ENCODE measurements at places on chromosomes 4 and X. TPM values are rescaled to one million over a fixed set of nuclear protein-coding genes. Genes with fewer than 3 reads are reported as not detected.

- DNase-seq: no peak
- peaks cover 2% of the 10 kb centered on the region for H3K27me3 ChIP-seq
- H3K4me1 ChIP-seq: no peaks in the 10 kb centered on the region
- no peaks in the 10 kb centered on the region for H3K36me3 ChIP-seq
- no peak overlapping the region for H3K4me3 ChIP-seq
Measured at GRCh38 chr4:82758701-82759685, 39.6 kb downstream of the SCD5 start.

The DYNLT3 gene
- 15.3 TPM for total RNA-seq

DNA sequence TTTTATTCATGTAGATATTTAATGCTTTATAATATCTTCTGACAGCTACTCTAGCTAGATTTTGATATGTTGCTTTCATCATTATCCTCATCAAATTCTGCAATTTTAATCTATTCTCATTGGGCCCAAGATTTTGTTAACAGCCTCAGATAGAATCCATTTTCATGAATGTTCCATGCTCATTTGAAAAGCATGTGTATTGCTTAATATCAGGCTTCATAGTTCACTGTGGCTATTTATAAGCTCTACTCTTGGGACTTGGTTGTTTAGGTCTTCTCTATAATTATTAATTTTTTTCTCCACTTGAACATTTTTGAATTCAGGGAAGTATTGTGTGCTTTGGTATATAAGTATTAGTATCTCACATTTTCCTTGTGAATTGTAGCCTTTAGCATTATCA, 41.8 kb downstream of the RAB40A start:
- DNase-seq: no peak
- no peaks in the 10 kb centered on the region for H3K27me3 ChIP-seq
- H3K36me3 ChIP-seq: no peaks in the 10 kb centered on the region

DNA sequence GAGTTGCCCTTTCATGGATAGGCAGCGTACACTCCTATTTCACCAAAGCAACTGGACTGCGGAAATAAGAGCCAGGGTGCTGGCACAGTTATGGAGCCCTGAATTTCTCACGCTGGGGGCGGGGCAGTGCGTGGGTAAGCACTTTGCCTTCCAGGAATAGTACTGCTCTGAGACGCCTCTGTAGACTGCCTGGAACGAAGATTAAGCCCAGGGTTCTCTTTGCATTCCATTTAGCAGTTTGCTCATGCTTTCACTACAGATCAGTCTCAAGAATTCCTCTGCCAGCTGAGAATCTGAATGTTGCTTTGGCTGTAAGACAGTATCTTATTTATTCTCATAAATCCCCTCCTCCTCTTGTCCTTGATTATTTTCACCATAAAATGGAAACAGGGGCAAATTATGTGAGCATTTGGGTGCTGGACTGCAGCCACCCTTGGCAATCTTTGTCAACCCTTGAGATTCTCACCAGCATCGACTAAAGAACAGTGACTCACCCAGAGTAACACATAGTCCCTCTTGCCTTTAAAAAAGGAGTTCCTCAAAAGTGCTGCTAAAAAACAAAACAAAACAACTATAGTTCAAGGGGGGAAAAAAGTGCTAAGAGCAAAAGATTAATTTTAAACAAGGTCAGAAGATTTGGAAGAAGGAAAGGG, 88.9 kb upstream of the CITED1 start:
- no peak for DNase-seq
- no peaks in the 10 kb centered on the region for H3K27me3 ChIP-seq
- no peaks in the 10 kb centered on the region for H3K4me1 ChIP-seq

The ETNPPL gene
- total RNA-seq: not detected

DNA sequence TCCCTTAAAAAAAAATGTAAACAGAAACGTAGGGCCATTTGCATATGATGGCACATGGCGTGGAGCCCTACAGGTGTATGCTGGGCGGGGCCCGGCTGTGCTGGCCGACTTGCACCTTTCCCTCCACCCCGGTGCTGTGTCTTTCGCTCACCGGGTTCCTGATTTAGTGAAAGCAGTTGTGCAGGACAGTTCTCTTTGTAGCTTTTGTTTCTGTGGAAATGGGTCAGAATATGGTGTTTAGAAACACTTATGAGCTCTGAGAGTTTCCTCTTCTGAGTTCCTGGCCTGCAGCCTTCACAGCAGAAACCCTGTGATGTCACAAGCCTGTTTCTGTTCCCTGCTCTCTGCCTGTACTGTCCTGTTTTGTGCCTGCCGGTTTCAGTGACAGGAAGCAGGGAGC, 22.5 kb upstream of the MSANTD1 start:
- H3K4me1 ChIP-seq: no peaks in the 10 kb centered on the region
- no peak for DNase-seq
- H3K4me3 ChIP-seq: no peak overlapping the region
- no peaks in the 10 kb centered on the region for H3K27me3 ChIP-seq
- H3K27ac ChIP-seq: no peak overlapping the region
- peaks cover 35% of the 10 kb centered on the region for H3K36me3 ChIP-seq

The TMEM165 gene
- total RNA-seq: 112 TPM

The AKAP4 gene
- total RNA-seq: not detected

All from activated T-helper 1 cell treated with anti-CD3 and anti-CD28 coated beads, Interleukin-12 subunit alpha, Interleukin-12 subunit beta, Interleukin-2, Interleukin-4 antibody, amounts not matched to agents 30 ng/mL and 10 ng/mL and 1 ng/mL, durations not matched to agents 14 hours and 24 hours and 36 hours (primary cell).